Right renal cortex interstitium (tissue), 3 donors: ENCODE measurements at places on chromosomes 2 and 18. TPM values are rescaled to one million over a fixed set of nuclear protein-coding genes. Genes with fewer than 3 reads are reported as not detected.

The CIB4 gene
- polyA plus RNA-seq: 0.50 TPM

- DNase-seq: no peak
These were observed 92.2 kb downstream of the ALPK2 start for GRCh38 chr18:58536534-58537271.

DNA sequence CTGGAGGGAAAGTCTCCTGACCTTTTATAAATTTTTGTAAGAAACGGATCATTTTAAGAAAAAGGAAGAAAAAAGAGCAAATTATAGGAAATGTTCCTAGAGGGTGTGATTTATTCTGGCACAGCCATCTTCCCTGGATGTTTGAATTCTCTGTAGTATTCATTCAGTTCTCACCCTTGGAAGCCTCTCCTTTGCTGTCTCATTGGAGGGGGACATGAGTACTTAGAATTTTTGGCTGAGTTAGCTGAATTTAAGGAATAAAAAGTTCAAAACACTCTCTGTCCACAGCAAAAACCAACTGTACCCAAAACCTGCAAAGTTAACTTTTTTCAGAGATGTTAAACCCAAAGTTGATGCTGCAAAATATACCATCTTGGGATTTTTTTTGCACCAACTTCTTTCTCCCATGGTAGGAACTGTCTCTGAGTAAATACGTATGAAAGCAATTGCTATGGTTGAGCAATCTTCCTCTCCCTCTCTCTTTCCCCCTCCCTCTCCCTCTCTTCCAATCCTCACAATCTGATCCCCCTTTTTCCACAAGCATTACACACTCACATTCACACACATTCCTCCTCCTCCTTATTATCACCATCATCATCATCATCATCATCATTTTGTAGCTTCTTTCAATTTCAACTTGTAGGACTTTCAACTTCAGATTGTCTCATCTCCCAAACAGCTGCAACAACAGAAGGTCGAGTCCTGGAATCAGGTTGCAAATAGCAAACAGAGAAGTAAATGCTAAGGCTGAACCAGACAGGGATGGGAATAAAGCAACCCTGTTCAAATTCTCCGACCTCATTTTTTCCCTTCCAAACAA lies 183.7 kb downstream of the GFPT1 start:
- DNase-seq: no peak

GRCh38 chr2:234290671-234291070 lies 206.2 kb downstream of the ARL4C start:
- DNase-seq: no peak

DNA sequence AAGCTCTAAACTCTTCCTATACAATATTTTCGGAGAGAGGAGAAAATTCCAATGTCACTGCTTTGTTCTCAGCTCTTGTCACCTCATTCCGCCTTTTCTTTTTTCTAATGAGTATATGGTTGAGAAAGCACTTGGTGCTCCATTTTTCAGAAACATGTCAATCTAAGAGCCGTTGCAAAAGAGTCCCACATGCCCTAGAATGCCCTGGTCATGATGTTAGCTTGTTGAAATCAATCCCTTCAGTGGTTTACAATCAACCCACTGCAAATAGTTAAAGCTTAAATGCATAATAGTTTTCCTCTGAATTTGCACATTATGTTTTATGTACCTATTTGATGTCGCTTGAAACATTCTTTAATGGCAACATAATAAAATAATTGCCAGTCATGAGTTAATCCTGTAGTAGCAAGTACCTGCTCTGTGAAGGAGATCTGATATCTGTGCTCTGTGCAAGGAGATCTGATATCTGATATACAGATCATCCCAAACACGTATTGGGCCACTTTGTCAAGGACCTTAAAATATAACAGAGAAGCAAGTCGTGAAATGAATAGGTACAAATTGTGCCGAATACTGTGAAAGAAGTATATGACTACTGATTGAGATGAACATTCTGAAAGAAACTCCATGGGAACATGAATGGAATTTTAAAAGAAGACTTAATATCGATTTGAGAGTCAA lies 1633.5 kb downstream of the SUCLG1 start:
- no peak for DNase-seq
